Activated T-helper 1 cell treated with Interleukin-2 at 50 U/mL for 16 hours (primary cell): ENCODE measurements at places on chromosomes 1 and 21.

DNA sequence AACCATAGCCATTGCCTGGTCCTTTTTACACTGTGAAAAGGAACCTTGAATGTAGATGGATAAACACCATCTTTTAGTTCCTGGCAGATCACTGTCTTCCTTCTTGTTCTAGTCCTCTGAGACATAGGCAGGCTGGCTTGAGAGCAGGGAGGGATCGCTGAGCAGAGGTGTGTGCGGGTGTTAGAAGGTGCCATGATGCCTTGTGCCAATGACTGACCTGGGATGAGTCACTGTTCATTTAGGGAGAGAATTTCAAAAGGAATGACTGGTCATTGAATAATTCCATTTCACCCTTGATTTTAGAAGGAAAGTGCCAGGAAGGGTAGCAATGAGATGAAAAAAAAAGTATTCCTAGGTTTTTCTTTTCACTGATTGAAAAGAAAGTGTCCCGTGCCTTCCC is 383.9 kb downstream of the KIF26B start:
- DNase-seq, result no peak

DNA sequence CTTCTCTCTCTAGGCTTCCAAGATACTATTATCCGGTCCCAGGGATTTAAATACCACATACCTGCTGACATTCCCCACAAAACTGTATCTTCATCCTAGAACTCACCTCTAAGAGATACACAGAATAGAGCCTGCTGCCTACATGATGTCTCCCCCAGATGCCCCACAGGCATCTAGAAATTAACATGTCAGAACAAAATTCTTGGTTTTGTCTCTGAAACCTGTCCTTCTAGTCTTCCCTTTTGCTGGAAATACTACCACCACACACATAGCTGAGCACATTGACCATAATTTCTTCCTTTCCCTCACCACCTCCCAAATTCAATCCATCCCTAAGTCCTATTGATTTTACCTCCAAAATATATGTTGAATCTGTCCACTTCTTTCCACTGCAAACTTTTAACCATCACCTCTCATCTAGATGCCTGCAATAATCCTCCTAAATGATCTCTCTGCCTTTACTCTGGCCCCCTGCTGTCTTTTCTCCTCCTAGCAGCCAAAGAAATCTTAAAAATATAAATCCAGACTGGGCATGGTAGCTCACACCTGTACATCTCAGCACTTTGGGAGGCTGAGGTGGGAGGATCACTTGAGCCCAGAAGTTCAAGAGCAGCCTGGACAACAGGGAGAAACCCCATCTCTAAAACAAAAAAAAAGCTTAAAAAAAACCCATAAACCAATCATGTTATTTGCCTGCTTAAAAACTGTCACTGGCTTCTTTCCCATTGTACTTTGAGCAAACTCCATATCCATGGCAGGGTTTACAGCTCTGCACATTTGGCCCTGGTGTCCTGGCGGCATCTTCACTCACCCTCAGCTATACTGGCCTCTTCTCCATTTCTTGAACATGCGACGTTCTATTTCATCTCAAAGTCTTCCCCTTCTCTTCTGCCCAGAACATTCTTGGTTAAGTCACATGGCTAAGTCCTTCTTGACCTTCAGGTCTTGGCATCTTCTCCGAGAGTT is 6.2 kb upstream of the FAM76A start:
- no peak for DNase-seq

GRCh38 chr1:208165659-208166058 is 78.5 kb downstream of the PLXNA2 start:
- no peak for DNase-seq

- no peak for DNase-seq
These were observed 307.8 kb upstream of the USP25 start for GRCh38 chr21:15421947-15422346.
